Forelimb muscle (tissue), 1 donor: ENCODE measurements at places on chromosomes 3 and 15.
A peak's percentile ranks its signal among the peaks of the same experiment; 100 is the strongest.

DNA sequence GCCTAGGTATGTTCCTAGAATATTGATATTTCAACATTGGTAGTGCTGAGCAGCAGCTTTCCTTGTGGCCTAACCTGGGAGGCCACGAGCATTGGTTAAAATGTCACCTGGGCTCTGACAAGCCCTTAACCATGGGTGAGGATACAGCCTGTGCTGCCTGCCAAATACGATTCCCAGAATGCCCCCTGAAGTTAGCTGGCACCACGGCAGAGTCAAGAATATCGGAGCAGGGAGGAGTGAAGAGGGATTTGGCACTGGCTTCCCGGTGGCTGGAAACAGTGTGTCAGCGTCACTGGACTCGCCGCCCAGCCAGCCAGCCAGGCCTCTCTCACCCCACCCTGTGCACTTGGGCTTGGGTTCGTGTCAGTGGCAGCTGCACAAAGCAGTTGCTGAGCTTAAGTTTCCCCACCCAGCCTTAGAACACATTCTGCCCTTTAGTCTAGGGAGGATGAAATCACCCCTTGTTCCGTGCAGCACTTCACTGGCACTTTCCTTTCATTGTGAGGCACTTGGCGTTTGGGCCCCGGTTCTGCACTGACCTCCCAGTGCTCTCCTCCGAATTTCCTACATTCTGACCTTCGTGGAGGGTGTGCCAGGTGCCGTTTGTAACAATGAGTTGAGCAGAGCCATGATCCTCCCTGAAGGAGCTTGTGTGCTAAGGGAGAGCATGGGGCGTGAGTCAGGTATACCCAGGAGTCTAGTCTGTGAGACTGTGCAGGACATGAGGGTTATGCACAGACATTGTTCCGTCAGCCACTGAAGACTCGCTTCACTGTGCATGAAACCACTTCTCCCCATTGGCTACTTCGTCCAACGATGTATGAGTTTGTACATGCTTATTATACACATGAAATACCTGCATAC lies 152.8 kb upstream of the BHLHE40 start:
- peak; percentile 35 for DNase-seq

DNA sequence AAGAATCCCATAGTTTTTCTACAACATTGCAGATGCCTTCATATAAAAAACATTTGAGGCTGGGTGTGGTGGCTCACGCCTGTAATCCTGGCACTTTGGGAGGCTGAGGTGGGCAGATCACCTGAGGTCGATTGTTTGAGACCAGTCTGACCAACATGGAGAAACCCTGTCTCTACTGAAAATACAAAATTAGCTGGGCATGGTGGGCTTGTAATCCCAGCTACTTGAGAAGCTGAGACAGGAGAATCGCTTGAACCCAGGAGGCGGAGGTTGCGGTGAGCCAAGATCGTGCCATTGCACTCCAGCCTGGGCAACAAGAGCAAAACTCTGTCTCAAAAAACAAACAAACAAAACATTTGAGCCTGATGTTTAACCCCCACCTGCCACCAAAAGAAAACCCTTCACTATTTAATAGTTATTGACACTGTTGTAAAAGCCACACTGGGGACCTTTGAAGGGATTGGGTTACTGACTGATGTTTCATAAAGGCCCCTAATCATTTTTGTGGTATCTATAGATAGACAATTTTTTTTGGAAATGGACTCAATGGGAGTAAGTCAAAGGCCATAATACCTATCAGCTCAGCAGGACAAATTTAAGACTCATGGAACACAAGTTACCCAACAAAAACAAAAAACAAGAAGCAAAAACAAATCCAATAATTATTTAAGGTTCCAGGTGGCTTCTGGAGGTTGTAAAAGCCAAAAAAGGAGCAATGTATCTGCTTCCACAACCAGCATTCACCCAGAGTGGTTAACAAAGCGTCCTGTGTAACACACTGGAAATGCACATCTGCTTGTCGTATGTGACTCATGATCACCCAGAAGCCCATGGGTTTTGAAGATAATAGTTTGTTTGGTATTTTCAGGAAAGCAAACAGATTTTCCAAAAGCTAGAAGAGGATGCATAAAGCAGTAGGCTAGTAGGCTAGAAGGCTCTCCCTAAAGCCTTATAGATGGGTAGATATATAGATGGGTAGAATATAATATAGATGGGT lies 41.2 kb downstream of the CDCP1 start:
- no peak for DNase-seq

GRCh38 chr3:183533412-183534132 lies 21.9 kb downstream of the KLHL6 start:
- no peak for DNase-seq

- DNase-seq, result peak; percentile 60
Measured at GRCh38 chr3:70811880-70812279, 499.4 kb upstream of the MDFIC2 start.

- DNase-seq, result no peak
Measured at GRCh38 chr3:11699083-11699427, 55.3 kb upstream of the VGLL4 start.

DNA sequence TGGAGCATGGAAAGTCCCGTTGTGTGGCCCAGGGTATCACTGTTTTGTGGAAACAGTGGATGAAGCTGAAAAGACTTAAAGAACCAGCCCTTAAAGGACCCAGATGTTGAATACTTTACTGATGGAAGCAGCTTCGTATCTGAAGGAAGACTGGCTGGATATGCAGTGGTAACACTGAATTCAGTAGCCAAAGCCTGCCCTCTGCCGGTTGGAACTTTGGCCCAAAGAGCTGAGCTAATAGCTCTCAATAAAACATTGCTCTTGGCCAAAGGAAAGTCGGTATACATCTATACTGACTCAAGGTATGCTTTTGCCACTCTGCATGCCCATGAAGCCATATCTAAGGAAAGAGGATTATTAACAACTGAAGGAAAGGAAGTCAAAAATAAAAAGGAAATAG lies 885.4 kb downstream of the PDCD6IP start:
- DNase-seq, result peak; percentile 5

GRCh38 chr15:40754883-40755811 lies at the start of gene RMDN3:
TSS of gene RMDN3 (minus strand) at chr15:40755254. CDS start at chr15:40754783, 471 bp downstream.
- peak; percentile 87 for DNase-seq

DNA sequence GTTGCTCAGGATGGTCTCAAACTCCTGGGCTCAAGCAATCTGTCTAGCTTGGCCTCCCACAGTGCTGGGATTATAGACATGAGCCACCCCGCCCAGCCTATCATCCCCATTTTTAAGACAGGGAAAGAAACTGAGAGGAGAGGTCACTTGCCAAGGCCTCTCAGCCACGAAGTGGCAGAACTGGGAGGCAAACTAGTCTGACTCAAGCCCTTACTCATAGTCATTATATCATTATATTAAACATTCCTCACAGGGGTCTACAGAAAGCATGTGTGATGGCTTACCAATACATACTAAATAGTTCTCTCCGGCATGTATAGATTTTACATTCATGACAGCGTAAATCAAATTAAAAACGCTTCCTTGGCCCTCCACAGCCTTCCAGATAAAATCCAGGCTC lies 62.0 kb upstream of the ZBTB38 start:
- no peak for DNase-seq

DNA sequence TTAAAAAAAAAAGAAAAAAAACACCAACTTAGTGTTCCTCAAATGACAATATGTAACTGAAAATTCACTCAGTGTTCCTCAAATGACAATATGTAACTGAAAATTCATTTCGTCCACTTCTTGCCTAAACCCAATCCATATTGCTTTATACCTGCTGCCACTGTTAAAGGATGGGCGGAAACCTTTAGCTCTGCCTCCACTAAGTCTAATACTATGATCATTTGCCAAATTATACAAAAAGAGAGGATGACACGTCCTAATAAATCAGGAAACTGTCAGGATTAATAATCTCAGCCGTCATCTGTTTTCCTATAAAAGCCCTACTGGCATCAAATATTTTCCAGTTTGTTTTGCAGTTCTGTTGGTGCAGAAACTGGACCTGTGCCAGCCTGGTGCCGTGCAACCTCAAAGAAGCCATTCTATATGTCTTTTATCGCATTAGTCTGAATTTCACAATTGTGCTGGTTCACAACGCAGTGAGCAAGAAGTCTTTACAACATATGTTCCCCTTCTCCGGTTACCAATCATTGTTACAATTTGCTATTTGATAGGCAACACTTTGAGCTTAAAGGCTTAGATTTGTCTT lies 160.4 kb upstream of the KCNH8 start:
- no peak for DNase-seq

DNA sequence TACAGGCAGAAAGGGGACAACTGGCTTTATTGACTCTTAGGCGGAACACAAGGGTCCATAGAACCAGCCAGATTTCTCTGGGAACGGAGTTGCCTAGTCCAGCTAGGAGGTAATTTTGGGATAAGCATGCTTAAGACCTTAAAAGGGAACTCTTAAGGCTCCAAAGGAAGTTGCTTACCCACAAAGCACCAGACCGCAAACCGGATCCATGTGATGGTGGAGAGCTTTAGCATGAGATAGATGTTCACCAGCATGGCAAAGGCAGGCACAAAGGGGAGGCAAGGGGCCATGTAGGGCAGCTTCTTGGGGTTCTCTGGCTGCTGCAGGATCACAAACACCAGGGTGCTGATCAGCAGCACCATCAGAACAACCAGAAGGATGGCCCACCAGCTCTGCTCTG lies 61.4 kb downstream of the CLDN11 start:
- no peak for DNase-seq

- DNase-seq, result no peak
Measured at GRCh38 chr3:123785602-123786001, 98.5 kb downstream of the MYLK start.

GRCh38 chr15:80999623-81000036 lies 1.1 kb upstream of the TLNRD1 start:
- DNase-seq, result no peak

DNA sequence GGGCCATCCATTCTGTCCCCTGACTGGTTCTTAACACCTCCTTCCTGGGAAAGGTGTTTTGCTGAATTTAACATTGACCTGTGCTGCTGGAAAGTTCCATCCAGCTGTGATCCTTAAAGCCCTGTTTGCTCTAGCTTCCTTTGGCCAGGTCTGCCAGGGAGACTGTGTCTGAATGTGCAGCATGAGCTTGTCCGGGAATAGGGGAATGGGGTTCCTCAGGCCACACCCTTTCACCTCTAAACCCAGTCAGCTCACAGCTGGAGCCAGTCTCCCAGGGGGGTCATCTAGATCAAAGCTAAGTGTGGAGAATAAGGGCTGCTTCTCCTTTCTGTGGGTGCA lies 174.3 kb downstream of the CHDH start:
- DNase-seq, result no peak

GRCh38 chr3:105174017-105174615 lies 192.6 kb upstream of the ALCAM start:
- no peak for DNase-seq

DNA sequence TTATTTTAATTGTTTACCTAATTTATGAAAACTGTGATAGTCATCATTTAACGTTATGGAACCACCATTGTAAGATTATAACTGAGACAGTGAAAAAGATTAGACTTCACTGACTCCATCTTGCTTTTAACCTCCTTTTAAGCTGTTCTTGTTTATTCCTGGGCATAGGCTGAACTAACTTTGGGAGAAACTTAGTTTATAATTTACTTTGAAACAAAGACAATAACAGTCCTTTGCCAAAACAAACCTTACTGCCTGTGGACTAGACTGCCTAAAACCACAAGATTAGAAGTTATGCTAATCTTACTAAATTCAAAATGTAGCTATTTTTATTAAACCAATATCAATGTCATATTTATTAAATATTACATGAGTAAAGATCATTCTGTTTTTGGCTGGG lies 44.3 kb upstream of the TMEM45A start:
- no peak for DNase-seq

DNA sequence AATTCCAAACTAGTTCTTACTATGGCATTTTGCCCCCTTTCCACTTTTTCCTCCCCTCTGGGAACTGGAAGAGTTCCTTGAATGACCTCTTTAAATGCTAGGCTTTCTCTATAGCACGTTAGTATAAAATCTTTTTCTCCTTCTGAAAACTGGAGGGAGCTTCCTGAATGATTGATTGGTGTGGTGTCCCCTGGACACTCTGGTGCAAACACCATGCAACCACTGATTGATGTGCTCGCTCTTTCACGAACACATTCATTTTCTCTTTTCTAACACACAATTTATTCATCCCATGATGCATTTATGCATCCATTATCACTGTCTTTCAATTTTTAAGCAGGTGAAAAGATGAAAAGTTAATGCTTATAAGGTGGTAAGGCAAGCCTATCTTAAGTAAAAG lies 159.1 kb upstream of the NANOGP8 start:
- DNase-seq, result no peak

DNA sequence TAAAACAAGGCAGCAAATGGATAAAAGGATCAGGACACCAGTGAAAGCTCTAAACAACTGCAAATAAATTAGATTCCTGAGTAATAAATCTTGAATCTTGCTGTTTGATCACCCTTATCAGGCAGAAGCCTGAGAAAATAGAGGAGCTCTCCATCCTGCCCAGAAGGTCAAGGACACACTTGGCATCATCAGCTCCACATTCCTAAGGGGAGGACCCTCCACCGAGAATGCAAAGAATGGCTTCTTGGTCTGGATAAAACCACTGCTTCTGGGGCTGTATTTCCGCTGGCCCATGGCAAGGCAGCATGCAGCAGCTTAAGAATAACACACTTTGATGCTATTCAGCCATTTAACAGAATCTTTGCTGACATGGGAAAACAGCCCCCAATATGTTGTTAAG lies 108.9 kb upstream of the TSC22D2 start:
- no peak for DNase-seq

DNA sequence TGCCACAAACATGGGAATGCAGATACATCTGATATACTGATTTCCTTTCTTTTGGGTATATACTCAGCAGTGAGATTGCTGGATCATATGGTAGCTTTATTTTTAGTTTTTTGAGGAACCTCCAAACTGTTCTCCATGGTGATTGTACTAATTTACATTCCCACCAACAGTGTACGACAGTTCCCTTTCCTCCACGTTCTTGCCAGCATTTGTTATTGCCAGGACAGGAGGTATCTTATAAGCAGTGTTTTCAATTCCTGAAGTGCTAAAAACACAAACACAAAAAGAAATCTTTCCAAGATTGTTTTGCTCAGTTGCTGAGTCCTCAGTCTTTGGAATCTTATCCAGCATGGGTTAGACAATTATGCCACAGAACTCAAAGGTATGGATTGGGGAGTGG lies 13.5 kb downstream of the GTF2E1 start:
- DNase-seq, result no peak

DNA sequence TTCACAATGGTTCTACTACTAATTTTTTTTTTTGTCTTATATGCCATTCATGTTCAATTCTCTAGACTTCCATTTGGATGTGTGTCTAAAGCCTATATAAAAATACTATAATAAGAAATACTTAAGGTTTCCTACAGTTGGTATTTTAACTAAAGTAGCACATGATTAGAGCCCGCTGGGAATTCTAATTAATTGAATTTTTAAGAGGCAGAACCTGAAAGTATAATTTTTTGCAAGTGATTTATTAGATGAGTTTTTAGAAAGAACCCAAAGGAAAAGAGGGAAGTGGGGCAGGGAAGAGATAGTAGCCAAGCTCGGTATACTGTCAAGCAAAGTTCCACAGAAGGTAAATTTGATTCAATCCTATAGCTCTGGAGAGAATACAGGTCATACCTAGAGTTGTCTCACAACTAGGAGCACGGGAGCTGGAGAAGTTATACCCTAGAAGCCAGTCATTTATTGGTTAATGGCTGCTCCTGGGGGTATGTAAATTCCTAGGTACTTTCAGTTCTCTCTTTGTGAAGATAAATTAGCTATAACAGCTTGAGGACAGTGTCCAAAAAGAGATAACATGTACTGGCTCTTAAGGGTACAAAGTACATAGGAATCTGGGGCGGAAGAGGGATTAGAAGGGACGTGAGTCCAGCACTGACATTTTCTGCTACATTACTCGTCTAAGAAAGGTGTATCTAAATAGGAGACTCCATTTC lies 225.6 kb downstream of the CNTN6 start:
- no peak for DNase-seq
